Heart right ventricle (tissue), 16 donors: ENCODE measurements at places on chromosomes 13 and 19. TPM values are rescaled to one million over a fixed set of nuclear protein-coding genes. Genes with fewer than 3 reads are reported as not detected.

The ZNF525 gene
- total RNA-seq, result 3.9 TPM

The ZNF317 gene
- total RNA-seq, result 16.3 TPM

The ZSCAN22 gene
- total RNA-seq, result 1.6 TPM

The LGALS14 gene
- not detected for total RNA-seq

The S1PR4 gene
- total RNA-seq, result 0.73 TPM

The CGB8 gene
- not detected for total RNA-seq

The CGB3 gene
- total RNA-seq, result not detected

- no peak overlapping the region for H3K27ac ChIP-seq
- H3K4me3 ChIP-seq, result no peak overlapping the region
- H3K27me3 ChIP-seq, result no peaks in the 10 kb centered on the region
- H3K36me3 ChIP-seq, result no peaks in the 10 kb centered on the region
- no peak for DNase-seq
Measured at GRCh38 chr19:51144482-51145045, 2.5 kb downstream of the SIGLEC7 start.

DNA sequence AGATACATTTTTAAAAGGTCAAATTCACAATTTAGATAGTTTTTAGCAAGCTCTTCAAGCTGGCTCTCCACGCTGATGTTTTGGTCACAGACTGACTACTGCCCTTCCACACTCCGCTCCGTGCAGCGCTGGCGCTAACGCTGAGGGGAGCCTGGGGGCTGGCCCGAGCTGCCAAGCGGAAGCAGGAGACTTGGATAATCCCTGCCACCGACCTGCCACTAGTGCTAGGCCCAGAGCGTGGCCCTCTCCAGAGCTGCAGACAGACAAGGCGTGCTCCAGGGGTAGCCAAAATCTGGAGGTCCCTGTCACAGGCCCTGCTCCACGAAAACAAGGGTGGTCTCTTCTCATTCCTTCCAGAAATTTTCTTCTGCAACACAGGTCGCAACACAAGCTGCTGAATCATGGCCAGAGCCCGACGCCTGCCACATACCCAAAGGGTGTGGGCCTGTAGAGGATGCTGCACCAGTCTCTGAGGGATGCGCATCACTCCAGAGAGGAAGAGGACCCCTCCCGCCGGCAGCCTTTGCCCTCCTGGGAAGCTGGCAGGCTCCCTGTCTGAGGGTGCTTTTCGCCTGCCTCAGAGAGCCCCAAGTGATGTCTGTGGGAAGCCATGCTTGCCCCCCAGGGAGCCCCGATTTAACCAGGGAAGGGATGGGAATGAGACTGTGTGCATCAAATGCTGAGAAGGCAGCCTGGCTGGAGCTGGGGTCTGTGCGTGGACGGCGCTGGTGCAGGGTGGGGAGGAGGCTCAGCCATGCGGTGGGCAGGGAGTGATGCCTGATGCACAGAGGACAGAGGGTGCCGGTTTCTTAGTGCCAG is 21.6 kb downstream of the CAPS start:
- H3K4me3 ChIP-seq, result no peak overlapping the region
- H3K27ac ChIP-seq, result peak overlapping the region; percentile 77
- H3K36me3 ChIP-seq, result peaks cover 72% of the 10 kb centered on the region
